ENCODE measurements at places on chromosomes 5 and 9. TPM values are rescaled to one million over a fixed set of nuclear protein-coding genes. Genes with fewer than 3 reads are reported as not detected.

The BAAT gene
- total RNA-seq = 0.07 TPM

The PCA3 gene
- total RNA-seq = not detected

The ADAMTSL2 gene
- total RNA-seq = not detected

The CCNJL gene
- total RNA-seq = not detected

The FBXL7 gene
- total RNA-seq = not detected

The SQSTM1 gene
- 177 TPM for total RNA-seq

The GCNT4 gene
- 0.70 TPM for total RNA-seq
